ENCODE measurements at places on chromosomes 4 and X.

GRCh38 chr4:44319129-44319528 is 129.5 kb downstream of the KCTD8 start:
- no peak for DNase-seq

DNA sequence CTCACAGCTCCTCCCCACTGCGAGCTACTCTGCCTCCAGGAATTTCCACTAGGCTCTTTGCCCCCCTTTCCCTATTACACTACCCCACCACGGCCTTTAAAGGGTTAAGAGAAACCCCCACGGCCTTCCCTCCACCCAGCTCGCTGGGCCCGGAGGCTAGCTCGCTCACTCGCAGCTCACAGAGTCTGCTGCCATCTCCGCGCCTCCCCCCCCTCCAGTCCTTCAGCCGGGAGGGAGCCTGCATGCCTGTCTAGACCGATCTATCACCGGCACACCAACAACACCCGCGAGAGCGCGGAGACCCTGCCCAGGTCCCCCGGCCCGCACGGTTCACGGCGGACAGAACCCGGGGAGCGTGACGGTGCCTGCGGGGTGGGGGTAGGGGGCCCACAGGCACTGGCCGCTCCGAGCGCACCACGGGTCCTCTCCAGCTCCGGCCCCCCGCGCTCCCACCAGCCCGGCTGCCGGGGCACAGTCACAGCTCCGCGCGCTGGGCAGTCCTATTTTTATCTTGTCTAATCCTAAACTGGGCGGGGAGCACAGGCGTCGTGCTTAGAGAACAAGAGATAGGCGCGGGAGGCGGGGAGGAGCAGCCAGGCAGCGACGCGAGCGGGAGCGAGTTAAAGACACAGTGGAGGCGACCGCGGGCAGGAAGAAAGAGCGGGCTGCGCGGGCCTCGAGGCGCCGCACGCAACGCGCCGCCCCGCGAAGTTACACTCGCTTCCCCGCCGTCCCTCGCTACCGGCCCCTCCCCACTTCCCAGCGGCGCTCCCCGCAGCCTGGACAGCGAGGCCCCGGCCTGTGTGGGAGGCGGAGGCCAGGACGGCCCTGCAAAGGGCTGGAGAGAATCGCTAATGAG is 3.5 kb downstream of the BCOR start:
- no peak for DNase-seq

GRCh38 chrX:153723351-153724251 is 586 bp downstream of the BCAP31 start:
- DNase-seq = no peak

DNA sequence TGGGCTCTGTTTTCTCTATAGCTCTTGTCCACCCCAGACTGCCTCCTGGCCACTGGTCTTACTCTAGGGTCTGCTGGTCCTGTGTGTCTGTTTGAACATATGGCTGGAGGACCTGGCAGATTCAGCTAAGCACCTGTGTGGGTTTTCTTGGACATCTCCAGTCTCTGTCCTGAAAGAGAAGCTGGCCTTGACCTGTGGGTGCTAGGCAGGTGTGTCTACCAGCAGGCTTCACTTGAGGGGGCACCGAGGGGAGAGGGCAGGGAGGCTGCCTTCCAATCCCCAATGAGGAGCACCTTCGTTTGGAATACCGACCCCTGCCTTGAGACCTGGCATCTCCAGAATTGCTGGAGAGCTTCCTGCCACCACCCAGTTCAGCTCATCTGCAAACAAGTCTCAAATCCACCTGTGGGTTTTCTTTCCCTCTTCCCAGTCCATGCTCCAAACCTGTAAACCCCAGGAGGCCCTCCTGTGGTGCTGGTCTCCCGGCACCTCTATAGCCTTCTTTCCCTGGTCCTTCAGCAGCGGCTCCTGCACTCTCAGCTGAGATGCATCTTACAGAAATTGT is 45.2 kb downstream of the HTRA3 start:
- DNase-seq = no peak

DNA sequence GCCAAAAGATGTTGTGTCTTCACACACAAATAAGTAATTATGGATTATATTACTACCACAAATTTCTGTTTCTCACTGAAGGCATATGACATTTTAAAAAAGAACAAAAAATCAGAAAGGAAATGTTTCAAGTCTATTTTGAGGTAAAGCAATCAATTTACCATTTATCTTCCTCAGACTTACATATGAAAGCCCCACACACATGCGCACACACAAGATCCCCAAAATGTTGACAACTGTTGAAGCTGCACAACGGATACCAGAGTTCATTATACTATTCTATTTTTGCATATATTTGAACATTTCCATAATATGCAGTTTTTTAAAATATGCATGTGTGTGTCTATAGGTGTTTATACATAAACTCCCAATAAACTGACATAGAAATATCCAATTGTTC is 2.7 kb downstream of the LRBA start:
- DNase-seq = no peak

- peak; percentile 16 for DNase-seq
Measured at GRCh38 chrX:76427560-76428242, at the start of gene MAGEE1. Gene MAGEE1 (plus strand): TSS chrX:76427710. CDS start chrX:76427931, 221 bp downstream.
